Kidney epithelial cell (primary cell): ENCODE measurements at places on chromosomes 11 and 22.

GRCh38 chr11:32231909-32232493 lies 141.1 kb downstream of the RCN1 start:
- no peak for DNase-seq

DNA sequence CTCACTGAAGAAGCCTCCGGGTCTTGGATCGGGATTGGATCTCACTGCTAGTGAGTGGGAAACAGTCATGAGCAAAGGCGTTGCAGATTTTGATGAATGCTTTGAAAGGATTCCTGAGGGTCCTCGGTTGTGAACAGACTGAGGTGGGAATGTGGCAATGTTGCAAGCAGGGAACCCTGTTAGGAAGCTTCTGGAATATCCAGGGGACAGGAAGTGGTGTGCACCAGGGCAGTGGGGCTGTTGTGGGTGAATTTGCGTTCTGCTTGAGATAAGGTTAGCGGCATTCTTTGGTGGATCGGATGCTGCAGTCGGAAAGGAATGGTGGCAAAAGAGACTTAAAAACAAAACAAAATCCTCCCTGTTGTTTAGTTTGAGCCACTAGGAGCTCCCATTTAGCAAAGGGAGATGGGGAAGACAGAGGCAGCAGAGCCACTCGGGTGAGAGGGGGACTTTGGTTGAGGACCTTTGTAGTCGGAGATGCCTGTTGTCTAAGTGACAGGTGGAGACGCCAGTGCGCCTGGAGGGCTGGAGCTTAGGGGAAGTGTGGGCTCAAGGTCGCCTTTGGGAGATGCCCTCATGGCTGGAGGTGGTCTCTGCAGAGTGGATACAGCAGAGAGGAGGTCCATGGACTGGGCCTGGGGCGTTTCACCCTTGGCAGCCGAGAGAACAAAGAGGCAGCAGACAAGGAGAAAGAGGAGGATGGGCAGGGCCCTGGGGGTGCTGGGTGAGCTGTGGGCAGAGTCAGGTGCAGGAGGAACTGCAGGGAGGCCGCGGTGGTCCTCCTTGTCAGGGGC lies 37.6 kb downstream of the CSF2RB start:
- DNase-seq, result no peak

DNA sequence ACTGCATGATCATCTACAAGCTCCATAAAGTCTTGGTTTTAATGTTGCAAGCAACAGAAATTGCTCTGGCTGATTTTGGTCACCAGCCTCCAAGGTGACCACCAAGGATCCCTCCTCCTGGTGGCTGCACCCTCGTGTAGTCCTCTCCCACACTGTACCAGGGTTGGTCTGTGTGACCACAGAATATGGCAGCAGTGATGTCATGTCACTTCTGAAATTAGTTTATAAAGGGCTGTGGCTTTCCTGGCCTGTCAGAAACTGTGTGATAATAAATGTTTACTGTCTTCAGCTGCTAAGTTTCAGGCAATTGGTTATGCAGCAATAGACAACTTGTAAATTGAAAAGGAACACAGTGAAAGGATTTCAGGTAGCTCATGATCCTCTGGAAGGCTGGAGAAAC lies 5.3 kb upstream of the PRDM11 start:
- no peak for DNase-seq

- peak; percentile 26 for DNase-seq
Measured at GRCh38 chr11:63767565-63768236, 874 bp downstream of the ZFTA start.

- DNase-seq, result no peak
Measured at GRCh38 chr11:2521733-2522630, 77.2 kb downstream of the KCNQ1 start.

- no peak for DNase-seq
Measured at GRCh38 chr11:126118806-126119205, 56.1 kb upstream of the CDON start.

GRCh38 chr22:19065298-19065859 lies 56.8 kb downstream of the DGCR2 start:
- DNase-seq, result no peak

GRCh38 chr11:86660088-86660487 lies 12.3 kb downstream of the ME3 start:
- DNase-seq, result no peak

DNA sequence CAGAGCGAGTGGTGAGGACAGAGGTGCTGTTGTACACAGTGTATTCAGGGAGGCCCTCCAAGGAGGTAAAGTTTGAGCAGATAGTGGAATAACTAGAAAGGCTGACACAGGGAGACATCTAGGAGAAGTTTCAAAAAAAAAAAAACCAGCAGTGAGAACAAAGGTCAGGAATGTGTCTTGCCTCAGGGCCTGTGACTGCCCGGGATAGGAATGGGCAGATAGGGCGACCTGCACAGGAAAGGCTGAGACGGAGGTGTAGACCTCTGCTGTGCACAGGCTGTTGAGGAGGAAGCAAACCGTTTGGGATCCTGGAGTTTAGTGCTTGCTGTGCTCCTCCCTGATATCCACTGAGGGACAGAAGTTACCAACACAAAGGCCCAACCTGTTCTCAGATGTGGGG lies 406.5 kb upstream of the B3GAT1 start:
- DNase-seq, result no peak
